GM06990 (cell line): ENCODE measurements at places on chromosomes 4 and X.

- DNase-seq: no peak
Observed at GRCh38 chr4:70747874-70748273, 26.1 kb downstream of the RUFY3 start.

GRCh38 chrX:789096-789495, 158.5 kb downstream of the SHOX start:
- DNase-seq: no peak

DNA sequence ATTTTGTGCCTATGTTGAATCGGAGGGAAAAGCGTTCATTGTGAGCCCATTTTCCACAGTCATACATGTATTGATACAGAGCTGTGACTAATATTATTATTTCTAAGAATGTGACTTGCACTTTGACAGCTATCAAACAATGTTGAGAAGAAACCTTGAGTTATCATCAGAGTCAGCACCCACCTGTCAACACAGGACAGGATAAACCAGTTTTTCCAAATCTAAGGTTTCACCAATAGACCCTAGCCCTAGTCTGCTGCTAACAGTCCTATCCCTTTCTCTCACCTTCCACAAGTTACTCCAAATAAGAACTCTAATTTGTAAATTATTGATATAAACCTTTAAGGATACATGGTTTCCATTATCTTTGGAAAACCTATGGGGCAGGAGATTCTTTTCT, 47.7 kb upstream of the DHX15 start:
- no peak for DNase-seq

- DNase-seq: no peak
Observed at GRCh38 chr4:10115271-10115796, 1.3 kb downstream of the WDR1 start.
